Hematopoietic multipotent progenitor cell treated with erythropoietin and hydrocortisone succinate and interleukin-3 and kit ligand, for 4 days (in vitro differentiated cells): ENCODE measurements at places on chromosomes 7 and 10.

DNA sequence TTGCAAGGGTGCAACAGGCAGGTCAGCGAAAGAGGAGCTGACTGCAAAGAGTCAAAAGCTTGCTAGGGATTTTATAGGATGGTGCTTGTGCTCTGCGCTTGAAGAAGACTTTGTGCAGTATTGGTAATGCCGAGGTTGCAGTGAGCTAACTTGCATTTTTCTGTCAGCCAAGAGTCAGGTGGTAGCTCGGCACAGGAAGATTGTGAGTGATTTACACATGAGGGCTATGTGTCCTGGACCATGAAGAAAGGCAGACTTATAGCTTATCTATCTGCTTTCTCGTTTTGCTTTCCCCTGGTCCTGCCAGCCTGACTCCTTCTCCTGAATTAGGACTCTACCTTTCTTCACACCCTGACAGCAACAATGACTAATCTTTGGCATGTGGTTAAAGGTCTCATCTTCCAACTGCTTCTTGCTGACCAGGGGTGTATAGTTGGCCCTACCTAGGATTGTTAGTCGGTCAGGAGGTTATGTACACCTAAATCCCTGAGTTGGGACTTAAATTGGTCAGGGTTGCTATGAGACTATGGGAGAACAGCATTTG is 4.1 kb upstream of the SYPL1 start:
- DNase-seq = no peak

GRCh38 chr7:158187694-158187994 is 400.0 kb downstream of the PTPRN2 start:
- DNase-seq = no peak

DNA sequence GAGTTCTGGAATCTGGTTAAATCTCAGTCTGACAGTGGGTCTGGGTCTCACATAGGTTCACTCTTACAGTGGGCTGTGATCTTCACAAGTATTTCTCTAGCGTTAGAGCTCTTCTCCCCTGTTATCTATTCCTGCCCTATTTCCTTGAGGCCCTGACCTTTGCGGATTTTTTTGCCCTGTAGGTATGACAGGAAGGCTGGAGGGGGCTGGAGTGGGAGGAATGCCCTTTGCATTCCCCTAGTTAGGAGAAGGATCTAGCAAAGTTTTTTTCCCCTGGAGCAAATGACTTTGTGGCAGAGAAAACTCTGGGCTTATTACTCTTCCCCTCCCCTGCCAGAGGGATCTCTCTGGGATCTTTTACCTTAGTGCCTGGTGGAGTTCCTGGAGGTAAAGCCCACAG is 49.2 kb downstream of the GALNT11 start:
- no peak for DNase-seq

DNA sequence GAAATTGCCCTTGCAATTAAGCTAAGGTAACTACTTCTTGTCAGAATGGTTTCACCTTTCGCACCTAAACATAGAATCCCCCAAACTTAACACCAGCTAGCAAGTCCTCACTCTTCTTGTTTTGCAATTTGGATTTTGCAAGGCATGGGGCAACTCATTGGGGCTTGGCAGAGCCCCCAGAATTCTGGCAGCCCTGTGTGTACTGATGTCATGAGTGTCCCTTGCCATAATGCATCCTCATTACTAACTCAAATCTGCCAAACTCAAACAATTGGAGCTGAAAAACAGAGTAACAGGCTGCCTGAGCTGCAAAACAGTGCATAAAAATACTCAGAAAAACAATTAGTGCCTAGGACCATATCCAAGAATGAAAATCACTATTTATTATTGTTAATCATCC is 7.9 kb upstream of the XPNPEP1 start:
- peak; percentile 59 for DNase-seq

- no peak for DNase-seq
Measured at GRCh38 chr10:78828647-78829539, 239.9 kb upstream of the ZMIZ1 start.

- DNase-seq = no peak
Measured at GRCh38 chr7:32494946-32495297, 367 bp upstream of the AVL9 start.
